ENCODE measurements at places on chromosomes 12 and 14. TPM values are rescaled to one million over a fixed set of nuclear protein-coding genes. Genes with fewer than 3 reads are reported as not detected.

ADGRD1 gene
- 0.78 TPM for total RNA-seq

STAC3 gene
- total RNA-seq, result 4.5 TPM

MDP1 gene
- total RNA-seq, result 22.0 TPM

MYO1H gene
- total RNA-seq, result not detected

NTS gene
- not detected for total RNA-seq

ABCD2 gene
- 0.40 TPM for total RNA-seq

KRT4 gene
- total RNA-seq, result not detected

KCNC2 gene
- total RNA-seq, result not detected

SLC7A8 gene
- total RNA-seq, result 4.6 TPM

B4GALNT1 gene
- total RNA-seq, result 0.08 TPM

NANOG gene
- total RNA-seq, result not detected

DEPDC4 gene
- 6.9 TPM for total RNA-seq

ZFHX2 gene
- total RNA-seq, result 0.39 TPM

CPSF2 gene
- total RNA-seq, result 25.8 TPM

LTB4R gene
- 0.91 TPM for total RNA-seq

RNASE9 gene
- total RNA-seq, result not detected

NGB gene
- not detected for total RNA-seq

TRIM9 gene
- total RNA-seq, result 0.40 TPM

LETMD1 gene
- total RNA-seq, result 125 TPM

C1QL4 gene
- 0.88 TPM for total RNA-seq

FAM186B gene
- total RNA-seq, result 0.32 TPM

RFX4 gene
- total RNA-seq, result not detected

MYH6 gene
- not detected for total RNA-seq

PTCSC3 gene
- total RNA-seq, result not detected

AICDA gene
- not detected for total RNA-seq

TEX52 gene
- total RNA-seq, result not detected

TBX5 gene
- 101 TPM for total RNA-seq

KRT6C gene
- total RNA-seq, result not detected

POTEM gene
- total RNA-seq, result not detected

All from epithelial cell of alveolus of lung (primary cell).